ENCODE measurements at places on chromosomes 13 and 19. TPM values are rescaled to one million over a fixed set of nuclear protein-coding genes. Genes with fewer than 3 reads are reported as not detected.

GRCh38 chr13:30415430-30416030 lies 6.8 kb upstream of the UBE2L5 start:
- DNase-seq = peak; percentile 69

DNA sequence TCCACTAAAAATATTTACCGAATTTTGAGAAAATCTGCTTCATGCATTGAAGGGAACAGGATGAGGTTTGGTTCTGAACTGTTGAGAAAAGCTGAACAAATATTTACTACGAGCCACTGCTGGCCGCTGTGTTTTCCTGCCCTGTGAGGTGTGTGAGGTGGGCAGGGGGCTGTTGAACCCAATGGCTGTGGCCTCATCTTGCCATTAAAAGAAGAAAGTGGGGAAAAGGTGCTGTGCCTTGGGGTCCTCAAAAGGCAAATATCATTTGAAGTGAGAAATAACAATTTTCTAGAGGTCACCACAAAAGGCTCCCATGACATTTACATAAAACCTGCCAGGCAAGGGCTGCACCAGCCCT lies 44.7 kb downstream of the KLF2 start:
- DNase-seq = no peak

- DNase-seq = no peak
Measured at GRCh38 chr19:34128558-34129250, 43.6 kb upstream of the LSM14A start.

DNA sequence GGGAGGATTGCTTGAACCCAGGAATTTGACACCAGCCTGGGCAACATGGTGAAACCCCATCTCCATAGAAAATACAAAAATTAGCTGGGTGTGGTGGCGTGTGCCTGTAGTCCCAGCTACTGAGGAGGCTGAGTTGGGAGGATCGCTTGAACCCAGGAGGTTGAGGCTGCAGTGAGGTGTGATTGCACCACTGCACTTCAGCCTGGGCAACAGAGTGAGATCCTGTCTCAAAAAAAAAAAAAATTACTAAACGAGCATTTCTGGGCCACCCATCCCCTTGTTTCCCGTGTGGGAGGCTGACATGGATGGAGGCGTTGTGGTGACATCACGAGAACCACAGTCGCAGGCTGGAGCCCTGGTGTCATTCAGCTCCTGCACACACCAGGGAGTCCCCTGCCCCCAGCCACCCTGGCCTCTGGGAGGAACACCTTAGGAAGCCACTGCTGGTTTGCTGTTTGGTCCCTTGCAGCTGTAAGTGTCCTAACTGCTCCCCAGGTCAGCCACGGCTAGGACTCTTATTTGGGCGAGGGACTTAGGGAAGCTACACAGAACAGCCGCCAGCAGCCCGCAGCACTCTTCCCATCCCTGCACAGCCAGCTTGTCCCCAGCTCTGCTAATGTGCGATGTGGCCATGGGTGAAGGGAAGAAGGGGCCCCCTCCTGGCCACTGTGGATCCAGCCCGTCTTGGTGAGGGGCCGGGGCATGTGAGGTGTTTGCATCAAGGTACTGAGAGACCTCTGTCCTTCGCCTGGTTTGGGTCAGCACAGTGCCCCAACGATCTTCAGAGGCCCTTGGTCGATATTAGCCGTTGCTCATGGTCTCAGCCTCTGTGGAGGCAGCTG lies 12.7 kb downstream of the NKPD1 start:
- DNase-seq = no peak

DNA sequence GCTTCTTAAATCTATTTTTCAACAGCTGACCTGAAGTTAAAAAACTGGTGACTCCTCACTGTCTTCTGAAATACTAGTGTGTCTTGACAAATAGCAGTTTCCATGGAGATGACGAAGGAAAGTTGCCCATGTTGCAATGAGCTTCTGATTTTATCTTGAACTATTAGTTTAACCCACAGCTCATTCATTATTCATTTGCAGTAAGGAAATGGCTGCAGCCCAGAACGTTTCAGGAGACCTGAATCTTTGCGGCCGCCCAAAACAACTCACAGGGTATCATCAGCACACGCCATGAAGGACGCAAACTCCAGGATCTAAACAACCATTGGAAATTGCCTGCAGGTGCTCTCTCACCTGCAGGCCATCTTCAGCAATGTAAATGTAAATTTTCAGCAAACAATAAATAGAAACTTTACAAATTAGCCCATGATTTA lies 142.5 kb downstream of the DCLK1 start:
- no peak for DNase-seq

GRCh38 chr19:55526216-55527196 lies 10.4 kb downstream of the SBK2 start:
- no peak for DNase-seq

DNA sequence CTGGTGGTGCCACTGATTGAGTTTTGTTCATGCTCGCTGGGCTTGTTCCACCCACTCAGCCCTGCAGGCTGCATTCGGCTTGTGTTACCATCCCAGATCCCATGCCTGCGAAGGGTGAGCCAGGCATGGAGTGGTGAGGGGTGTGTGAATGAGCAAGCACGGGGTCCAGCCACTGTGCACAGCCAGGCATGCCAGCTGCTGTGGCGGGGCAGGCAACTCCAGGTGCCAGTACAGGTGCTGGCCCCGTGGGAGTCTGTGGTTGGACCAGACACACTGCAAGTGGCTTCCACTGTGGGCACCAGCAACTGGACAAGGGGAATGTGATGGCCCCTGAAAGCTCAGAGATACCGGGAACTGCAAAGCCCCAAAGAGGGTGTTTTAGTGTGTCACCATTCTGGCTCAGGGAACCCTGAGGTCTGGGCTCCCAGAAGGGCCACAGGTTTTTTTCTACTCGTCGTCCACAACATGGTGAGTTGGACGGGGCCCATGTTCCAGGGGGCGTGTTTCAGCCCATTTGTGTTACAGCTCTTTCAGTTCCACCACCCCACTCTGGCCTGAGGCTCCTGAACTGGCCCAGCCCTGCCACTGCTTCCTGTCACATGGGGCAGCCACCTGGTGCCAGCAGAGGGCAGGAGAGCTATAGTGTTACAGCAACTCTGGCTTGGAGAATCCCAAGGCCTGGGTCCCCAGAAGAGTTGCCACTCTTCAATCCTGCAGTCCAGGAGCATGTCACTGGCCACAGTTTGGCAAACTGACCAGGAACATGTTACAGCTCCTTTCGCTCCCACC lies 217.0 kb upstream of the OBI1 start:
- DNase-seq = no peak

DNA sequence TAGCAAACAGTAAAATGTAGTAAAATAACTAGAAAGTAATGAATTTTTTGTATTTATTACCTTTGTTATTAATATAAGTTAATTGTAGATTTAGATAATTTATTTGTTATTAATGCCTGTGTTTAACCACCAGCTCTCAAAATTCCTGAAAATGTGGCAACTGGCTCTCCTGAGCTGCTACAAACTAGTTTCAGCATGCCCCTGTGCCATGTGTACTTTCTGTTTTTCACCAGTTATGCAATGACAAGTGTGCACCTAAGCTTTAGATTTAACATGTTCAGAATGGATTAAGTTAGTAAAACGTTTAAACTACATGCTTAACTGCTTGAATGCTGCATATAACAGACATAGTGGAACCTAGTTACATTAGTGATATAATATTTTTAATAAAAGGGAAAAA lies 88.1 kb downstream of the POSTN start:
- DNase-seq = no peak

- DNase-seq = no peak
Measured at GRCh38 chr19:7778081-7778480, 15.0 kb downstream of the CLEC4M start.

DNA sequence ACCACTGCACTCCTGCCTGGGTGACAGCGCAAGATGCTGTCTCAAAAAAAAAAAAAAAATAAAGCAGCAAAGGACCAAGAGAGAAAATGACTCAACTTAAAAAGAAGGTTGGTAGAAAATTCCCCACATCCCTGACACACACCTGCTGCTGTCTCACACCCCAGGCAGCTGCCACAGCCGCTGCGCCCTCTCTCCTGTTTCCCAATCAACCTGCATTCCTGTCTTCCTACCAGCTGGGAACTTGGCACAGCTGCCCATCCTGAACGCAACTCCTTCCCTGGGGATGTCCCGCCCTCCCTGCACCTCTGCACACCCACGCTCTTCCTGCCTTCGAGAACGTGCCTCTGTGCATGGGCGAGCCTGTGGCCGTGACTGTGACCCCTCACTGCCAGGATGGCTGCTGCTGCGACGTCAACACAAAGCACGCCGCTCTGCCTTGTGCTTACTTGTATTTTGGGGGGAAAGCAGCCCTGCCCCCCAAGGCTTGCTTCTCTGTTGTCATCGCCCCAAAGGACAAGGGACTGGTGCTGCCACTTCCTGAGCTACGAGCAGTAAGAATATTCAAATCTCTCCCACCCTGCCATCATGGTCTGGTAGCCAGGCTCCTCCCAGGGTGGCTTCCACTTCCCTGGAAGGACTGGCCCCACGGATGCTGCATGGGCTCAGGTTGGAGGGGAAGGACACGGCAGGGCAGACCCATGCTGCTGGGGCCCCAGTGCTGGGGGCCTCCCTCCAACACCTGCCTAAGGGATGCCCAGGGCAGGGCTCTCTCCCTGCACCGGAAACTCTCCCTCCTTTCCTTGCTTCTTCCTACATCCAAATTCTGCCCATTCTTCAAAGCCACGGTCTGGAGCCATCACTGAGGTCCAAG lies 20.7 kb downstream of the SH3GL1 start:
- peak; percentile 27 for DNase-seq

DNA sequence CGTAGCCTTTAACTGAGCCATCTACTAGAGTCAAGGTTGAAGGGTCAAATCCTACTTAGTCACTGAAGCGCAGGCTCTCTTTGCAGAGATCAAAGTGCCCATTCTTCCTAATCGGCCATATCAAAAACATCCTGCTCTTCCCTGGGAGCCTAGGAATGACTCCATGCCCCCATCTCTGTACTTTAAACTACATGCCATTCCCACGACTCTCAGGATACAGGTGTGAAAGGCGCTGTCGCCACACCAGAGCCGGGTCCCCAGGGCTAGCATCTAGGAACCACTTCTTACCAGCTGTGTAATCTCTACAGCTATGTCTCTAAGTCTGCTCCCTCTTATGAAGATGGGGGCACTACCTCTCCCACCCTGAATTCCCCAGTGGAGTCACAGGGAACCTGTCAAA lies 22.3 kb downstream of the IRS2 start:
- DNase-seq = no peak

DNA sequence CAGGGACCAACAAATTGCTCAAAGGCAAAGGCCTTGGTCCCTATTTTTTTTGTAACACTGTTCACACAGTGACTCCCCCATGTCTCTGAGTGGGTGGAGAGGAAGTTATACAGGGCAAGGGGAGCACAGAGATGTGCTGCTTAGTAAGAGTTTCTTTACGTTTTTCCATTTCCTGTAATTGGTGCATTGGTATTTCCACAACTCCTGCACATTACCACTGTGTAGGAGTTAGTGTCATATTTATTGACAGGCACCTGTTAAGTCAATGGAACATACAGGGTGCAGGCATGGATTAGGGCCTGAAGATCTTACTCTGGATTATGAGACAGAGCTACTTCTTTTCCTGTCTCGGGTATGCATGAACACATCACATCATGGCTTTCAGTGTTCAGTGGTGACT lies 45.2 kb downstream of the SOX21 start:
- DNase-seq = no peak

DNA sequence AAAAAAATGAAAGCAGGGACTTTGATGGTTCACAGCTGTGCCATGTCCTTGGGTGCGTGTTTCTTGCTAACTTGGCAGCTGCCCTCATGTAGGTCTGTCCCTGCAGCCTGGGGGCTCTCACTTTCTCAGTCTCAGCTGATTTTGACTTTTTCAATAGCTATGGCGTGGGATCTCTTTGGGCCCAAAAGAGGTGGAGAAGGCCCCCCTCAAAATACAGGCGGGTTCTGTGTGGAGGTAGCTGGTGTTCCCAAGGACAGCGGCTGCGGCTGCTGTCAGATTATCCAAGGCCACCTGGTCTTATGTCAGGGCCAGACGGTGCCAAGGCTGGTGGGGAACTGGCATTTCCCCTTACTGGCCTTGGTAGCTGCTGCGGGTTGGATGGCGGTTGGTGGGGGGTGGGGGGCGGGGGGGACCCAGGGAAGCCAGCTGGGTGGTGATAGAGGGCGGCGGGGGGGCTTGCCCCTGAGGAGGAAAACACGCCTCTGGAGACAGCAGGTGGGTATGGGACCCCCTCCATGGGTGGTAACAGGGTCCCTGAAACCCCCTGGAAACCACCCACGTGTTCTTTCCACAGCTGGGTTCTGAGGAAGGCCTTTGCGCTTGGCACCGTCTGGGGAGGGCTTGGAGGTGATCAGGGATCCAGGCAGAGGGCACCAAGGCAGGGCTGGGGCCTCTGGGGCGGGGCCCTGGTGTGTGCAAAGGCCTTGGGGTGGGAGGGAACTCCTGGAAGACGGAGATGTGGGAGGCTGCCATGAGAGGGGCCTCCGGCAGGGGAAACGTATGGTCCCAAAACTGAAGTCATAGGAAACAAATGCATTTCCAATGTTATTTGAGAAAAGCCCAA lies 4.1 kb downstream of the TIMM13 start:
- DNase-seq = peak; percentile 65

DNA sequence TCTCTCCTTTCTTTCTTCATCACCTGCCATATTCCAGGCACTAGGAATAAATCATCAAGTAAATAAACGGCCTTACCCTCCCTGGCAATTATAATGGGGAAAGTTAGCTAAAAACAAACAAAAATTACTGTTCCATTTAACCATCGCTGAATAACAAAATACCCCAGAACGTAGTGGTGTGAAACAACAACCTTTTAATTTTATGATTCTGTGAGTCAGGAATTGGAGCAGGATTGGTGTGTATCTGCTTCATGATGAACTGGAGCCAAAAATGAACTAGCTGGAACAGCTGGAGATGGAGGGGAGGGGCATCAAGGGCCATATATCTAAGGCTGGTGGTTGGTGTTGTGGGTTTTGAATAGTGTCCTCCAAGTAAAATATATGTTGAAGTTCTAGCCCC lies 3.7 kb upstream of the CADM4 start:
- no peak for DNase-seq

GRCh38 chr13:68027306-68027705 lies 797.2 kb upstream of the PCDH9 start:
- no peak for DNase-seq

- DNase-seq = peak; percentile 92
Measured at GRCh38 chr19:51690454-51691073, 2.6 kb upstream of the SPACA6 start.

The ANKLE1 gene
- 0.49 TPM for total RNA-seq

The LRRC63 gene
- total RNA-seq = 0.10 TPM

The C1QTNF9 gene
- total RNA-seq = 2.1 TPM

The GRIN3B gene
- total RNA-seq = 0.20 TPM

The C13orf42 gene
- not detected for total RNA-seq
